Activated CD8-positive, alpha-beta memory T cell treated with anti-CD3 and anti-CD28 coated beads for 4 hours (primary cell): ENCODE measurements at places on chromosomes 2 and 18.

- DNase-seq, result no peak
Observed at GRCh38 chr2:228541789-228542188, 360.3 kb upstream of the SPHKAP start.

DNA sequence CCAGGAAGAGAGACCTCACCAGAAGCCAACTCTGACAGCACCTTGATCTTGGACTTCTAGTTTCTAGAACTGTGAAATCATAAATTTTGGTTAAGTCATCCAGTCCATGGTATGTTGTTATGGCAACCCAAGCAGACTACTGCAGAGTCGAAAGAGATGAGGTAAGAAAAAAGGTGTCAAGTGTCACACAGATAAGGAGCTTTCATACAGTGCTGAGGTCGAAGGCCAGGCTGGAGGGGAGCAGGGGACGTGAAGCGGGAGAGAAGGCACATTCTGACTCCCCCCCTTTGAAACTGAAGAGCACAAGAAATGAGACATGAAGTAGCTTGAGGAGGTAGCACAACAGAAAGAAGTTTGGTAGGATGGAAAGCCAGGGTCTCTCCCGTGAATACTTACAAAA is 110.4 kb downstream of the ALK start:
- no peak for DNase-seq

DNA sequence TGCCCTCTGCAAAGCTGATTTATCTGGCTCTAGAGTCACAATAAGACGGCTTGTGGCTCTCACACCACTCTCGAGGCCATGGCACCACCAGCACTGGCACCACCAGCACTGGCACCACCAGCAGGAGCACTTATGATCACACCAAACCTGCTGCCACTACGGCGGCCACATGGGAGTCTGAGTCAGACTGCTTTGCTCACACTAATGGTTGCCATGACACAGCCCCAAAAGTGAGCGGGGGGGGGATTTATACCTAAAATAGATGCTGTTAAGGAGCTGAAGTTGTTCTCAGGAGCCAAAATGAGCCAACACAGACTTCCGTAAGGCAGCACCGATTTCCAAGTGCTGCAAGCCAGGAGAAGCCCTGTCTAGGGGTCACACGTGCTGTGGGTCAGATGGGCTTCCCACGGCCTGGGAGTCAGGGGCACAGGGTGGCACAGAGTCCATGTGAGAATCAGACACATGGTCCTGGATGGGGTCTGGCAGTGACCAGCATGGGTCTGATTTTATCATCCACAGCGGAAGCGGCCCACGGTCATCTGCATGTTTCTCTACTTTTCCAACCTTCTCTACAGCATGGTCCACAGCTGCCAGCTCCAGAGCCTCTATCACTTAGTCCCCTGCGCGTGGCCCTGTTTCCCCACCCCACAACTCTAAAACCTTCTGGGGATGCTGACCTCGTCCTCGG is 16.7 kb downstream of the DNMT3A start:
- no peak for DNase-seq

- no peak for DNase-seq
Observed at GRCh38 chr18:46754661-46755292, 2.1 kb downstream of the ST8SIA5 start.

DNA sequence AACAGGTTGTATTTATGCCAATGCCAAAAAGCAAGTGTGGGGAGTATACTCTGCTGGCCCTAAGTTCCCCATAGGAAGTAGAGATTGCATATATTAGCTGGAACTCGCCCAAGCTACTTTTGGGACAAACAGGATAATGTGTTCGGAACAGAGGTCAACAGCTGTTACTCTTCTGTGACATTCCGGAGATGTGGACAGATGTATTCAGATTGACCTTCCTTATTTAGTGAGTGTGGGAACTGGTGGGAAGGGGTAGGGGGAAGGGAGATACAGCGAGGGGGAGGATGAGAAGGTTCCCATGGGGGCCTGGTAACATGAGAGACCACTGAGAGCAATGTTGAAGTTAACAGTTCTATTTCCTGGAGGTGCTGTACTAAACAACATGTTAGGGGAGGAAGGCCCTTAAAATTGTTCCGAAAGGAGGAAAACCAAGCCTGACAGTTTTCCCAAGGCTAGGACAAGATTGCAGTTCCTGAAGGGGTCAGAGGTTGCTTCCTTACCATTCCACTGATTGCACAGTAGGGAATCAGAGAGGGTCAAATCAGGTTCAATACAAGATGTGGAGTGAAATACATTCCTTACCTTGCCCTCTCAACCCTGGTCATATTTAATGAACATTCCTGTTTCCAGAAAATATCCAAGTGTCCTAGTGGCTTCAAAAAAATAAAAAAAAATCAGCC is 14.3 kb upstream of the CD28 start:
- no peak for DNase-seq

GRCh38 chr18:21444465-21445212 is 155.9 kb downstream of the ESCO1 start:
- DNase-seq, result no peak
